ENCODE measurements at places on chromosomes 5 and 9.

DNA sequence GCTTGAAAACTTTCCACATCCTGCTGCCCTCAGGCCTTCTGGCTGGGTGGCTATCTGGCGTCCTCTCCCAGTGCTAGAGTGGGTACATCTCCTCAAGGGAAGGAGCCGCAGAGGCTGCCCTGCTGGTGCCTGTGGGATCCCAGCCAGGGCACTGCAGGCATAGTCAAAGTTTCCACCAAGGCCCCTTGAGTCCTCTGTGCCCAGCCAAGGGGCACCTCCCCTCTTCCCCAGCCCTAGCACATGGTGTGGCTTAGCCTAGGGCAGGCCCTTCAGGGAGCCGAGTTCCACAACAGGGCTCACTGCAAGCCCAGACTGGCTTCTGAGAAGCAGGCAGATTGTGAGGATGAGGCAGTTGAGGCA, 103.2 kb downstream of the RGS3 start:
- no peak for DNase-seq

DNA sequence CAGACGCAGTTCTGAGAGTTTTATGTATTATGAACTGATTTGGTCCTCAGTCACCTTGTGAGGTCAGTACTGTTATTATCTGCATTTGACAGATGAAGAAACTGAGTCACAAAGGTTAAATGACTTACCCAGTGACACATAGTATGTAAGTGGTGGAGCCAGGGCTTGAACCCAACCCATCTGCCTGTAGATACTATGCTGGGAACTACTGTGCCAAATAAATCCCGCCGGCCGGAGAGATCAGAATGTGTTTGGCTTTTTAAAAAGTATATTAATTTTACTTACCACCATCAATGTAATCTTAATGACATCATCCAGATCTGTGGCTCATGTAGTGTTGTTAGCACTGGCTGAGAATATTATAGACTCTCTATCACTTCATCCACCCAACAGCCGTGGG, 80.8 kb downstream of the ZNF618 start:
- DNase-seq: no peak

DNA sequence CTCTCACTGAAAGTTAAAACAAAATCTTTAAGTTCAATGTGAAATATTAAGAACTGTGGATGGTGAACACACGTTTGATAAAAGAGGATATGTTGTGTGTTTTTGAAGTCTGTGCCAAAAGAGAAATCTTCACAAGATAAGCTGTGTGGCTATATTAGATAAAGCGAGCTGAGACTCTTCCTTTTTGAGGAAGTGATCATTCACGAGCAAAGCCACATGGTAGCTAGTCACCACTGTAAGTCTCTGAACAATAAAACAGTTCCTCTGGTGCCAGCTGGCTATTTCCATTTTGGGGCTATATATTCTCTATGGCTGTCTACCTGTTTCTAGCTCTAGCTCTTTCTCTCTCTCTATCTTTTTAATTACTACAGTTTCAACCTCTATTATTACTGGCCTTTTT, 1849.2 kb upstream of the C9orf72 start:
- DNase-seq: no peak

- DNase-seq: no peak
These were observed 240.2 kb downstream of the MAN2A1 start for GRCh38 chr5:109929911-109930310.

GRCh38 chr5:39654715-39655114, 229.9 kb upstream of the DAB2 start:
- DNase-seq: no peak

- no peak for DNase-seq
These were observed 60.0 kb downstream of the PAM start for GRCh38 chr5:102815084-102815483.

DNA sequence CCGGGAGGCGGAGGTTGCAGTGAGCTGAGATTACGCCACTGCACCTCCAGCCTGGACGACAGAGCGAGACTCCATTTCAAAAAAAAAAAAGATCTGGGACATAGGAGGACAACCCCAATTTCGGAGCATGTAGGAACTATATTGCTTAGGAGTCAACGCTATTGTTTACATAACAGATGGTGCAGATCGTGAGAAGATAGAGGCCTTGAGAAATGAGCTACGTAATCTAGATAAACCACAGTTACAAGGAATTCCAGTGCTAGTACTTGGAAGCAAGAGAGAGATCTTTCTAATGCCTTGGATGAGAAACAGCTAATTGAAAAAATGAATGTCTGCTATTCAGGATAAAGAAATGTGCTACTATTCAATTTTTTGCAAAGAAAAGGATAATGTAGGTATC, 20.3 kb downstream of the TBC1D2 start:
- no peak for DNase-seq

DNA sequence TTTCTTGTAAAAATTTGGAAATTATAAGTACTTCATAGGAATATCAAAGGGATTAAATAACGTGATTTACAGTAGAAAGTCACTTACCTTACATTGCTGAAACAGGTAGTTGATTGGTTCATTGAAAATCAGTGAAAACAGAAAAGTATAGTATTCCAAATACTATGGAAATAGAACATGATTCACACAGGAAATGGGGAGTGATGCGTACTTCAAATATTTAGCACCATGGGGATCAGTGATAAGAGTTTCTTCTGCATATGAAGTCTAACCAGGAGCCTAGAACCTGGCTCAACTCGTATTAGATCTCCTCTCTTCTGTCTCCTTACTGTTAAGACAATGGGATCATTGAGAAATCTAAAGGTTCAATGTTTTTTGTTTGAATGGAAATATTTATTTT, 133.3 kb downstream of the FAM174A start:
- DNase-seq: no peak

GRCh38 chr5:40778133-40778532, 20.0 kb downstream of the PRKAA1 start:
- no peak for DNase-seq

DNA sequence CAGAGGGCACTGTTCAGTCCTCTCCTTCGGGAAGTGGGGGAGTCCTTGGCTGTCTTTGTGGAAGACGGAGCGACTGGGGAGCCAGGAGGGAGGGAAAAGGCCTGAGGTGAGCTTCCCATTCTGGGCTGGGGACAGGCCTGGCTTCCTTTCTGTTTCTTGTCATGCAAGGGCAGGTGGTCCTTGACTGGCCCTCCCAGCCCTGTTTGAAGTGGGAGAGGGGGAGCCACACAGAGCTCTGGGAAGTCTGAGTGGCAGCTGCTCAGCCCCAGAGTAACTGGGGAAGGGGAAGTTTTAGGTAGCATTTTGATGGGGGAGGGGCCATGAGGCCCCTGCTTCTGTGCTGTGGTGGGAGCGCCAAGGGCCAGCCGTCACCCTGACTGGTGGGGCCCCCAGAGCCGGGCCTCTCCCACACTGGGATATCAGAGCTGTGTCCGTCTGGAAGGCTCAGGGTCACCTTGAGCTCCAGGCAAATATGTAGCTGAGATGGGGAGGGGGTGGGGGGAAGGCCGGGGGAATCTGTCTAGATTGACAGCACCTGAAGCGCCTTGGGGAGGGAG, 6.5 kb downstream of the UNC5A start:
- no peak for DNase-seq

DNA sequence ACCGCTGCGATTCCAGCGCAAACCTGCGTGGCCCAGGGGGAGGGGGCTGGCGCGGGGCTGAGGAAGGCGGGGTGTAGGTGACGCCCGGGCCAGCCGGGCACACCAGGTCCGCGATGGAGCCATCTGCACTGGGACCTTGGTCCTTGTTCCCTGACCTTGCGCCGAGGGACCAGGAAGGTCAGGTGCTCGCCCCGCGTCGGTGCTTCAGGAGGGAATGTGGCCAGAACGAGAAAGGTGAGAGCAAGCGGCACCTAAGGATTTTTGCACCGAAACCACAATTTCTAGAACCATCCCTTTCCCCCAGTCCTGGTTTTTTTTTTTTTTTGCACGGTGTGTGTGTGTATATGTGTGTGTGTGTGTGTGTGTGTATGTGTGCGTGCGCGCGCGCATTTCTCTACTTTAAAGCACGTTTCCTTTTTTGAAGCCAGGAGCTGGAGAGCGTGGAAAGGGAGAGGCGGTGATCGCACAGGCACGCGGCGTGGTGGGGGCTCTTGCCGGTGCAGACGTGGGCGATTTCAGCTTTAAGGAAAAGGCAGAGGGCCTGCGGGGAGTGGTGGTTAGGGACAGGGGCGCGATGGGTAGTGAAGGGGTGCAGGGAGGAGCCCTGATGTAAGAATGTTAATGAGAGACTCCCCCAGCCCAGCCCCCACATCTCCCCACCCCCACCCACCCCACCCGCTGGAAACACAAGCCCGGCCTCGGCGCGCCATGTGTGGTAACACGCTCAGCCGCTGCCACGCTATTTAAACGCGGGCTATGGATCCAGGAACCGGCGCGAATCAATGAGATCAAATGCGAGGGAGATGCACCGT, at the start of gene NPR3:
TSS of gene NPR3 (plus strand) at position 772 of the 812 bp plus-strand sequence. CDS start 456 bp downstream, outside the sequence.
- no peak for DNase-seq

GRCh38 chr9:94065535-94065961, 18.7 kb upstream of the PTPDC1 start:
- peak; percentile 54 for DNase-seq

DNA sequence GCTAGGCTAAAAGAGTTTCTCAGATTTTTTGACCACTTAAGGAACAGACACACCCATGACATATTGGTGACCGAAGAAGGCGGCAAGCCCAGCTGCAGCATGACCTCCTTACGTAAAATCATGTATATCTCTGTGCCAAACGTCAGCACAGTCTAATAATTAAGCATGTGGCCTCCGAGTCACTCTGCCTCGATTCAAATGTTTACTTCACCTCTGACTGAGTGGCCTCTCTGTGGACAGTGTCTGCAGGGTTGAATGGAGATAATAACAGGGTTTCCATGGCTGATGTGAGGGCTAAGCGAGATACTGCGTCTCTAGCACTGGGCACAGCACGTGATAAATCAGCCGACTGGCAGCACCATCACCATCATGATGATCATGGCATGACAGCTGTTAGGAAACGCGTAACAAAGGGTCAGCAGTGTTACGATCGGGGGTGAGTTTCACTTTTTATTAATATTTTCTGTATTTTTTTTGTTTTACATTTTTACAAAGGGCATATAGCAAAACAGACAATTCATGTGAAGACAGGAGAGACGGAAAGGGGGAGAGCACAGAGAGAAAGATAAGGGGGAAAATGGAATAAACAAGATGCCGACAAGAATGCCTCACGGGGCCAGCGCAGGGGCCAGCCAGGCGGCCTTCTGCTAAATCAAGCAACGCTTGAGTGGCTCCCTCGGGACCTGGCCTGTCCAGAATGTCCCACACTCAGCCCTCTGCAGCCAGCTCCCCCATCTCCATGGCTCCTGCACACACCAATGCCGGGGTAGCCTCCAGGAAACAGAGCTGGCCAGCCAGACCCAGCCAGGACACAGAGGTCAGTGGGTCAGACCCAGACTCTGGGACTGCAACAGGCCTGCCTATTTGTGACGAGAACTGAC, 60.3 kb downstream of the ADAMTS2 start:
- no peak for DNase-seq

GRCh38 chr9:123422635-123423310, 66.8 kb downstream of the CRB2 start:
- DNase-seq: no peak
